Ovary (tissue), 10 donors: ENCODE measurements at places on chromosomes 2 and 18. TPM values are rescaled to one million over a fixed set of nuclear protein-coding genes. Genes with fewer than 3 reads are reported as not detected.

The SAG gene
- total RNA-seq = not detected

The GNLY gene
- 0.46 TPM for total RNA-seq

The CNGA3 gene
- 0.05 TPM for total RNA-seq

The MC5R gene
- not detected for total RNA-seq

The IL18R1 gene
- 0.96 TPM for total RNA-seq

The GCKR gene
- 14.5 TPM for total RNA-seq

The FLACC1 gene
- total RNA-seq = 4.4 TPM

The TMEM200C gene
- 1.1 TPM for total RNA-seq

The EMILIN2 gene
- 40.4 TPM for total RNA-seq

The ZAP70 gene
- 0.69 TPM for total RNA-seq

GRCh38 chr2:164910101-164910899, 45.0 kb downstream of the SLC38A11 start:
- H3K36me3 ChIP-seq = no peaks in the 10 kb centered on the region
- peaks cover 5% of the 10 kb centered on the region for H3K4me1 ChIP-seq
- no peaks in the 10 kb centered on the region for H3K27me3 ChIP-seq
- no peak overlapping the region for H3K27ac ChIP-seq
- H3K4me3 ChIP-seq = no peak overlapping the region
- DNase-seq = no peak

GRCh38 chr2:150303281-150303680, 184.2 kb downstream of the RND3 start:
- H3K27me3 ChIP-seq = no peaks in the 10 kb centered on the region
- no peak for DNase-seq
- H3K4me3 ChIP-seq = no peak overlapping the region
- no peaks in the 10 kb centered on the region for H3K4me1 ChIP-seq
- H3K36me3 ChIP-seq = no peaks in the 10 kb centered on the region

GRCh38 chr18:47150824-47151366, 595 bp upstream of the HDHD2 start:
- peak; percentile 34 for DNase-seq
- peaks cover 8% of the 10 kb centered on the region for H3K4me1 ChIP-seq
- H3K27ac ChIP-seq = peak overlapping the region; percentile 83
- peak overlapping the region; percentile 81 for H3K4me3 ChIP-seq
- H3K27me3 ChIP-seq = no peaks in the 10 kb centered on the region

GRCh38 chr2:226118471-226119429, 680.9 kb downstream of the IRS1 start:
- H3K27ac ChIP-seq = no peak overlapping the region
- no peaks in the 10 kb centered on the region for H3K4me1 ChIP-seq
- peak overlapping the region; percentile 4 for H3K4me3 ChIP-seq

- H3K27ac ChIP-seq = no peak overlapping the region
- no peaks in the 10 kb centered on the region for H3K27me3 ChIP-seq
- no peaks in the 10 kb centered on the region for H3K36me3 ChIP-seq
Measured at GRCh38 chr2:201007584-201007998, 44.1 kb upstream of the ORC2 start.

- no peaks in the 10 kb centered on the region for H3K4me1 ChIP-seq
- no peak overlapping the region for H3K4me3 ChIP-seq
- no peaks in the 10 kb centered on the region for H3K36me3 ChIP-seq
- H3K27me3 ChIP-seq = no peaks in the 10 kb centered on the region
- no peak for DNase-seq
- H3K27ac ChIP-seq = no peak overlapping the region
Measured at GRCh38 chr2:6359964-6360363, 505.7 kb downstream of the CMPK2 start.

DNA sequence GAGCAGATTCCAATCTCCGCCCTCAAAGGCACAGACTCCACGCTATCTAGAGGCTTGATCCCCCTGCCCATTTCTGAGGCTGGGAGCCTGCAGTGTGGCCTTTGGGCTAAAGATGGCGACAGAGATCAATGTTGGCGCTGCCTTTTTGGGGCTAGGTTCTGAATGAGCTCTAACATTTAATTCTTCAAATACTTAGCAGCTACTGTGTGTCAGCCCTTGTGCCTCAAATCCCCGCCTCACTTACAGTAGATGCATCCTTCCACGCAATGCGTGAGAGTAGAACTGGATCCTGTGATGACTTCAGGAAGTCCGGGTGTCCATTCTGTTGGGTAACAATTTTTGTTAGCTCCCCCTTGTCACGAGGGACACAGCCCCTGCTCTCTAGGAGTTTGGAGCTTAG, 12.4 kb downstream of the IL1F10 start:
- H3K27ac ChIP-seq = no peak overlapping the region
- no peaks in the 10 kb centered on the region for H3K27me3 ChIP-seq
- no peak for DNase-seq
- H3K4me1 ChIP-seq = no peaks in the 10 kb centered on the region
- no peaks in the 10 kb centered on the region for H3K36me3 ChIP-seq

DNA sequence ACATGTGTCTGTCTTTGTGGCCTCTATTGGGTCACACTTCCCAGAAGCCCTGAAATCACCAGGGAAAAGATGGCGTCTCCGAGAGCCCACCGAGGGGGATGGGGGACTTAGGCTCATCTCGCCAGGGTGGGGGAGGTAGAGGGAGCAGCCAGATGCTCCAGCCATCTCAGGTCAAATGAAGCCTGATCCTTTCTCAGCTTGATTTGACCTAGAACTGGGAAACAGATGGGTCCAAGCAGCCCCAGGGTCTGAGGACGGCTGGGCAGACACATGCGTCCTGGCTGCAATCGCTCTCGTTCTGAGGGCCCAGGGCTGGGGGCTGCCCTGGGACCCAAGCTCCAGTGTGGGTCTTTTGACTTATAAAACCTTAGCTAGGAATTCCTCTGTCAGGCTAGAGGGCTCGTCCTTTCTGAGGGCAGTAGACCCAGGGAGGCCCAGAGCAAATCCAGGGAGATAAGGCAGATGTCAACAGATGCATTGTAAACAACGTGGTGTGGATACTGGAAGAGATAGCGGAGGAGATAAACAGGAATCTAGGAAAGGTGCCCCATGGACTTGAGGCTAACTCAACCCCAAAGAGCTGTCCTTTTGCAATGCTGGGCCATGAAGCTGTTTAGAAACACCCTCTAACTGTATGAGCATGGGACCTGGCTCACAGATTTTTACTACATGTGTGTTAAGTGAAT, 127.7 kb downstream of the MYCN start:
- no peaks in the 10 kb centered on the region for H3K36me3 ChIP-seq
- H3K27ac ChIP-seq = no peak overlapping the region
- H3K27me3 ChIP-seq = no peaks in the 10 kb centered on the region
- no peak overlapping the region for H3K4me3 ChIP-seq
- DNase-seq = no peak

- peaks cover 16% of the 10 kb centered on the region for H3K4me1 ChIP-seq
- H3K36me3 ChIP-seq = no peaks in the 10 kb centered on the region
- no peak overlapping the region for H3K4me3 ChIP-seq
- no peak for DNase-seq
Measured at GRCh38 chr2:85444629-85445172, 26.2 kb downstream of the SH2D6 start.

- H3K4me3 ChIP-seq = no peak overlapping the region
- DNase-seq = no peak
- no peak overlapping the region for H3K27ac ChIP-seq
Measured at GRCh38 chr2:168244318-168244717, 3.1 kb downstream of the STK39 start.

GRCh38 chr2:236550290-236550689, 19.3 kb upstream of the ACKR3 start:
- no peak for DNase-seq
- H3K36me3 ChIP-seq = no peaks in the 10 kb centered on the region
- H3K4me3 ChIP-seq = no peak overlapping the region
- H3K4me1 ChIP-seq = no peaks in the 10 kb centered on the region
- no peaks in the 10 kb centered on the region for H3K27me3 ChIP-seq

DNA sequence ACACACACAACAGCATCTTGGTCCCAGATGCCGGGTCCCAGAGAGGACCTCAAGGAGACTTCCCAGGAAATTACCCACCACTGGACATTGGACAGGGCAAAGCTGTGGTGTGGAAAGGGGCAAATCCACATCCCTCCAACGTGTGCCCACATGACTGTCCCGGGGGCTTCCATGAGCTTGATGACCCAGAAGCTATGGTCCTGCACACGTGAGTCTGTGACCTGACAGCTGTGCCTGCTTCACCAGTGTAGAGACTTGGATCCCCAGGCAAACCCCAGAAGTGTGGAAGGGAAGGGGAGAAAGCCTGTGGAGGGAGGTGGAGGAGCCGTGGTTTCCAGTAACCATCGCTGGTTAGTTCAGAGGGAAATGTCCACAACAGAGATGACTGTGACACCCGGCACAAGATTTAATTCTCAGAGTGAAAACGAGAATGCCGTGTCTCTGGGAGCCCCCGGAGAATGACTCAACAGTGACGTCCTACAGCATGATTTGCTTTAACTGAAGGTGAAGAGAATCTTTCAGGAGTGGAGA, 19.1 kb upstream of the GPR55 start:
- no peak for DNase-seq
- H3K27ac ChIP-seq = no peak overlapping the region
- H3K27me3 ChIP-seq = no peaks in the 10 kb centered on the region
- no peaks in the 10 kb centered on the region for H3K36me3 ChIP-seq

DNA sequence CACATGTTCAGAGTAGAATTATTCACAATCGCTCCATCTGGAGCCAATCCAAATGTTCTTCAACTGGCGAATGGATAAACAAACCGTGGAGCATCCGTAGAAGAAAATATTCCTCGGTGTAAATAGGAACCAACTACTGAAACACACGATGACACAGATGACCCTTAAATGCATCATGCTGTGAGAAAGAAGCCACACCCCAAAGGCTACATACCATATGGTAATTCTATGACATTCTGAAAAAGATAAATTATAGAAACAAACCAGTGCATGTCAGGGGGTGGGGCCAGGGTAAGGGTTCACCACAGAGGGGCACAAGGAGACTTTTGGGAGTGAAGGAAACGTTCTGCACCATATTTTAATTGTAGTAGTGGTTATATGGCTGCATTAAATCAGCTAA, 312.2 kb upstream of the SMIM21 start:
- no peak for DNase-seq
- H3K27ac ChIP-seq = no peak overlapping the region
- H3K27me3 ChIP-seq = no peaks in the 10 kb centered on the region

GRCh38 chr2:8222979-8223694, 458.7 kb upstream of the ID2 start:
- H3K4me3 ChIP-seq = no peak overlapping the region
- H3K27me3 ChIP-seq = no peaks in the 10 kb centered on the region
- DNase-seq = no peak
- no peaks in the 10 kb centered on the region for H3K36me3 ChIP-seq

GRCh38 chr2:57330447-57330846, 716.2 kb upstream of the VRK2 start:
- H3K36me3 ChIP-seq = no peaks in the 10 kb centered on the region
- H3K27ac ChIP-seq = no peak overlapping the region
- no peaks in the 10 kb centered on the region for H3K4me1 ChIP-seq
- no peaks in the 10 kb centered on the region for H3K27me3 ChIP-seq
- DNase-seq = no peak
- H3K4me3 ChIP-seq = no peak overlapping the region
